HuH-7.5 (cell line): ENCODE measurements at places on chromosomes 6 and 20.

- DNase-seq: no peak
These were observed 98.3 kb downstream of the EDN3 start for GRCh38 chr20:59398537-59399205.

DNA sequence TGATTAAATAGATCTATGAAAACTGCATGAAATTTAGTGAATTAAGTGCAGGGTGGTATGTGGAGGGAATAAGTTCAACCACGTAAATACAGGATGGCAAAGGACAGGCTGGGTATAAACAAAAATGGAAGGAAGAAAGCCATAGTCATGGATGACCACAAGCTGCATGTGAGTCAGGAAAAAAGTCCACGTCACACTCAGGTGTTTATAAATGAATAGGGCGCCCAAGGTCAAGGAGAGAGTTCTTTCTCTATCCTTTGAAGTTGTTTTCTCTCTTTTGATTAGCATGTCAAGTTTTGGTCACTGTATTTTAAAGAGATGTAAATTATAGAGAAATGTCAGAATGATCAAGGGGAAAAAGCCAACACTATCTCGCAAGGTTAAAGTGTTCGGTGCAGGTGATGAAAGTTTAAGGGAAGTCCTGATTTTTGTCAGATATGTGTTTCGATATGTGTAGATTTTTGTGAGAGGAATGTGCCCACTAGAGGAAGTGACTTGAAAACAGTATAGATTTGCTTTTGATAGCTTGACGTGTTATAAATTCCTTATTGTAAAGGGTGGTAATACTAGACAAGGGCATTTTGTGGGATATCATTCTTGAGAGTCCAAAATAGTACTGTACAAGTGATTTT, 58.7 kb downstream of the MAP3K4 start:
- no peak for DNase-seq

DNA sequence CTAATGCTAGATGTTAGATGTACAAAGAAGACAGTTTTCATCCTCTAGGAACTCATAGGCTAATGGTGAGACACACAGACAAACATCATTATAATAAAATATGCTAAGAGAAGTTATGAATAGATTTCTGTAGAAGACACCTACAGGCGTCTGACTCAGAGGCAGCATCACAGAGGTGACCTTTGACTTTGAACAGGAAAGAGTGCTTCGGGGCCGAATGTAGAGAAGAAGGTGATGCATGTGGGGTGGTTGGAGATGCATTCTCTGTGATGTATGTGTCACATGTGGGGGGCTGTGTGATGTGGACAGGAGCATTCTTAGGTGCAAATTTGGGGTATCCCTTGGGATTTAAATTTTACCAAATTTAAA, 6.8 kb downstream of the GUCA1A start:
- no peak for DNase-seq

- DNase-seq: no peak
These were observed 43.9 kb upstream of the FAM184A start for GRCh38 chr6:119122336-119122735.

- no peak for DNase-seq
These were observed 26.2 kb downstream of the TTBK1 start for GRCh38 chr6:43269273-43270007.

DNA sequence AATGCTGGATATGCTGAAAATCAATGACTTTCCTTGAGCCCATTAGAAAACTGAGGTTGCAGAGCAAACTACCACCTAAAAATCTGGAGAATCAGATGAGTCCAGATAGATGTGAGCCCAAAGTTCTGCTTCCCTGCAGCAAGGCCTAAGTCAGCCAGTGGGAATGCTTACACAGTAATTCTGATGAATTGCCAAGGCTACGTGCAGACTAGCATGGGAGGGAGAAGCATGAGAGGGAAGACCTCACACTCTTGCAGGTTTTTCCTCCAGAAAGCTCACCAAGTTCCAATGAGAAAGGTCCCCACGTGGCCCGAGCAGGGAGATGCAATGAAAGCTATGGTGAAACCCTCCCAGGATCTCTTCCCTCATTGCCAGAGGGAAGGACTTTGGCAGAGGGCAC, 104.8 kb upstream of the SIRPA start:
- no peak for DNase-seq

GRCh38 chr20:478949-479429, 16.7 kb upstream of the TBC1D20 start:
- peak; percentile 16 for DNase-seq

- DNase-seq: no peak
These were observed 72.5 kb upstream of the NEDD9 start for GRCh38 chr6:11304946-11305345.

DNA sequence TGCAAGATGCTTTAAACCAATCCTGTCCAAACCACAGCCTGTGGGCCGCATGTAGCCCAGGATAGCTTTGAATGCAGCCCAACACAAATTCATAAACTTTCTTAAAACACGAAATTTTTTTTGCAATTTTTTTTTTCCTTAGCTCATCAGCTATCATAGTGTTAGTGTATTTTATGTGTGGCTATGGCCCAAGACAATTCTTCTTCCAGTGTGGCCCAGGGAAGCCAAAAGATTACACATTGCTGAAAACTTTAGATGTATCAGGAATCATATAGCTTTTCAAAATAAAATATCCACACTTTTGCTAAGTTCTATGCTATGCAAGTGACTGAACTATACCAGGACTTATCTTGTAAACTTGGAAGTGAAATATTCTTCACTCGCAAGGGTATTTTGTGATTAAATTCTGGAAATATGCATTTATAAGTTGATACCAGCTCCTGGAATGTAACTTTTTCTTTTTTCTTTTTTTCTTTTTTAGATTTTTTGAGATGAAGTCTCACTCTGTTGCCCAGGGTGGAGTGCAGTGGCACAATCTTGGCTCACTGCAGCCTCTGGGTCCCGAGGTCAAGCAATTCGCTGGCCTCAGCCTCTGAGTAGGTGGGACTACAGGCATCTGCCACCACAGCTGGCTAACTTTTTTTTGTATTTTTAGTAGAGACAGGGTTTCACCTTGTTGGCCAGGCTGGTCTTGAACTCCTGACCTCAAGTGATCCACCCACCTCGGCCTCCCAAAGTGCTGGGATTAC, 49.8 kb downstream of the MTHFD1L start:
- no peak for DNase-seq

DNA sequence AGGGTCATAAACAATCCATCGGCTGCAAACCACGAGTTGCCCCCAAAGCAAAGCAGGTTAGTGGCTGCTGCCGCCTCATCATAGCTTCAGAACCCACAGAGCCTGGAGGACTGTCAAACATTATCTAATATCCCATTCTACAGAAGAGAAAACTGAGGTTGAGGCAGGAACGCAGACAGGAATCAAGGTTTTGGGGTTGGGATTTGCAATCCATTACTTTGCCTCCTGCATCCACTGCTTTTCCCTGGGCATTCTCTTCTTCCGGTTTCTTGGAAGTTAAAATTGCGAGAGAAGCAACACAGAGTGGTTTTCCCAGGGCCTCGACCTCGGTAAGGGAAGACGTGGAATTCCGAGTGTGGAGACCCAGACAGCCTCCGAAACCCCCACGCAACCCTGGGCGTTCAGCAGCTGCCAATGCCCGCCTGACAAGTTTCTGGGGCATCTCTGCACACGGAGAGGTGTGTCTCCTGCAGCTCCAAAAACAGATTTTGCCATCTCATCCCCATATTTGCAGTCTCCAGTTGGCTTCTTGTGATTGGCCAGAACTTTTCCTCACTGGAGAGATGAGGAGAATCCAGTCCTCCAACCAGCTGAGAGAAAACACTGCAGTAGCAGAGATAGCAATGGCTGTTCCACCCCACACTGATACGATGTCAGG, 45.5 kb upstream of the SNAP25 start:
- DNase-seq: no peak

- no peak for DNase-seq
These were observed 97.2 kb downstream of the SSR1 start for GRCh38 chr6:7215798-7216231.

GRCh38 chr20:61295249-61295648, 43.2 kb downstream of the CDH4 start:
- no peak for DNase-seq

- DNase-seq: no peak
These were observed 2.6 kb upstream of the BPIFB4 start for GRCh38 chr20:33076662-33077372.

- DNase-seq: no peak
These were observed 195.5 kb downstream of the EPM2A start for GRCh38 chr6:145539831-145540230.

- DNase-seq: no peak
These were observed 81.0 kb downstream of the HIVEP2 start for GRCh38 chr6:142863981-142864380.

- no peak for DNase-seq
These were observed 731.6 kb upstream of the MMS22L start for GRCh38 chr6:98014442-98015201.

GRCh38 chr6:4084444-4085331, 5.8 kb upstream of the FAM217A start:
- no peak for DNase-seq

- no peak for DNase-seq
These were observed 1.7 kb downstream of the ZUP1 start for GRCh38 chr6:116666869-116667268.

- DNase-seq: no peak
These were observed 4.0 kb upstream of the DSN1 start for GRCh38 chr20:36777576-36777975.

DNA sequence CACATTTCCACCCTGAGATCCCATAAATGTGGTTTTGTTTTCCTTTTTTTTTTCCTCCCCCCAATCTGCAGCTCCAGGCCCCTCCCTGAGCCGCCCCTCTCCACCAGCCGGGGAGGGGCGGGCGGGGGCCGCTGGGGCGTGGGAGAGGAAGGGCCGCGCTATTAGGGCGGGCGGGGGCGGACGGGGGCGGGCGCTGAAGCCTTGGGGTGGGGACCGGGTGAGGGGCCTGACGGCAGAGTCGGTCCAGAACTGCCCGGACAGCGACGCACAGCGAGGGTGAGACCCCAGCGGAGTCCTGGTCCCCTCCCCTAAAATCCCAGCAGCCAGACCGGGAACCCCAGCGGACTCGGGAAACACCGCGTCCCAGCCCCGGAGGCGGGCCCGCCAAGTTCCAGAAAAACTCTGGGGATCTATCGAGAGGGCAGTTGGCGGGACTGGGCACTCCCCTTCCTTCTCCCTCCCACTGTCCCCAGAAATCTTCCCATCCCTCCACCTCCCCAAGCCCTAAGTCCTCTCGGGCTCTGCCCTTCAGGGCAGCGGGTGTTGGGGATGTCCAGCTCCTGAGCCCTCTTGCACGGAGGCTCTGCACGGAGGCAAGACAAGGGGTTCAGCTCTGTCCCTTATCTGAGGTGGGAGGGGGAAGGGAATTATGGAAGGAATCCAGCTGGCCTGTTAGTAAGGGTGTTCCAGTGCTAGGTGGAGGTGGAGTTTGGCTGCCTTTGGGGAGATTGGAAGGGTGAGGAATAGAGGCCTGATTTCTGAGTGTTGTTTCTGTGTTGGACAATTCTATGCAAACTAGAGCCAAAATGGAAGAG, at the start of gene PRICKLE4:
PRICKLE4 (plus strand) TSS at position 232 of the 815 bp plus-strand sequence. CDS start 2,692 bp downstream, outside the sequence.
- DNase-seq: peak; percentile 41

DNA sequence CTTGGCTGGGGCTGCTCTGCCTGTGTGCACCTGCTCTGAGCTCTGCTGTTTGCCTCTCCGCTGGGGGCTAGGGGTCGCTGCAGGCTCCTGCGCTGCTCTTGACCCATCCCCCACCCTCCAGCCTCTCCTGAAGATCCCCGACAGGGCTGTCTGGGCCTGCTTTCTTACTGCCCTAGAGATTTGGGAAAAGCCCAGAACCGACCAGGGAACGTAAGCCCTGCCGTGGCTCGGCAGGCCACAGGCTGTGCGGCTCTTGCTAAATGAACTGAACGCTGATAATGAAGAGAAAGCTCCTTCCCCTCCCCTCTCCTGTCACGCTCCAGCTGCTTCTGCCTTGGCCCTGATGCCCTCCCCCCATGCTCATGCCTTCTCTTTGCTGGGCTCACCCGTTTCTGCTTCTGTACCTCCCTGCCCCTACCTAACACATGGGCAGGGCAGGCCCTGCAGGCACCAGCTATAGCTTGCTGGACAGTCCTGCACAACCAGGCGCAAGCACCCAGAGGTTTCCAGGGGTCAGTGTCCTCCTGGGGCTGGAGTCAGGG, 32.0 kb upstream of the PCMTD2 start:
- no peak for DNase-seq

DNA sequence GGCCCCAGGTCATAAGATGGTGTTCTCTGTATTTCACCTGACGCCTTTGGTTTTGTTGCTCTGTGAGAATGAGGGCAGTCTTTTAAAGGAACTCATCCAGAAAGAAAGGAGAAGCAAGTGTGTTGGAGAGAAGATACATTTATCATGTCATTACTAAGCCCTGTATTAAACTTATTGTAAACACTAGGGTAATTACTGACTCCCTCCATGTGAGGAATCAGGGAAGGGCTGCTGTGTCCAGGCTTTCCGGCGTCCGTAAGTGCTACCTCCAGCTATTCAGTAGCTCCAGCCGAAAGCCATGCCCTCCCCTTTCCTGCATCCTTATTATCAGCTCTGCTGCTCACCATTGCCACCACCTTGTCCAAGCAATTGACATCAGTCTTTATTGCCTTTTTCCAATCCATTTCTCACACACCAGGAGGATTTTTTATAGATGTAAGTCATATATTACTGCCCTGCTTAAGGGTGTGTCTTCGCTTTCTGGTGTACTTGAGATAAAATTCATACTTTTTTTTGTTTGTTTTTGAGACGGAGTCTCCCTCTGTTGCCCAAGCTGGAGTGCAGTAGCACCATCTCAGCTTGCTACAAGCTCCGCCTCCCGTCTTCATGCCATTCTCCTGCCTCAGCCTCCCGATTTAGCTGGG, 94.7 kb downstream of the RPP40 start:
- no peak for DNase-seq

DNA sequence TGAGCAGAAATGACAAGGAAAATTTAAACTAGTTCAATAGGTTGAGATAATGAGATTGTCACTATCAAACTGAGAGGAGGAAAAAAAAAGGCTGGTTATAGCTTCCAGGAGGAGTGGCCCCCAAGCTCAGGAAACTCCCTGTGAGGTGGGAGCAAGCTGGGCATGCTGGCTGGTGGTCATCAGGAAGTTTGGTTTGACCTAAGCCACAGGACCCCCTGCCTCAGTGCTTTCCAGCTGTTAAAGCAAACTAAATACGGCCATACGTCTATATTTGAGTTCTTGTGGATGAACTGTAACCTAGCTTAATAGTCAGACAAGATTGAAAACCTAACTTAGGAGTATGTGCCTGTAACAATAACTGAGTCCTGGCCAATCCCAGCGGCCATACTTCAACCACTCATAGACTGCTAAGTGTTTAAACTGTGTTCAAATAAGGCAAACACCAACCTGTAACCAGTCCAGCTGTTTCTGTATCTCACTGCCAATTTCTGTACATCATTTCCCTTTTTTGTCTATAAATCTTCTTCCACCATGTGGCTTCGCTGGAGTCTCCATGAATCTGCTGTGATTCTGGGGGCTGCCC, 24.6 kb upstream of the ZBTB24 start:
- DNase-seq: no peak

- no peak for DNase-seq
These were observed 14.7 kb upstream of the CCDC167 start for GRCh38 chr6:37514321-37514771.

DNA sequence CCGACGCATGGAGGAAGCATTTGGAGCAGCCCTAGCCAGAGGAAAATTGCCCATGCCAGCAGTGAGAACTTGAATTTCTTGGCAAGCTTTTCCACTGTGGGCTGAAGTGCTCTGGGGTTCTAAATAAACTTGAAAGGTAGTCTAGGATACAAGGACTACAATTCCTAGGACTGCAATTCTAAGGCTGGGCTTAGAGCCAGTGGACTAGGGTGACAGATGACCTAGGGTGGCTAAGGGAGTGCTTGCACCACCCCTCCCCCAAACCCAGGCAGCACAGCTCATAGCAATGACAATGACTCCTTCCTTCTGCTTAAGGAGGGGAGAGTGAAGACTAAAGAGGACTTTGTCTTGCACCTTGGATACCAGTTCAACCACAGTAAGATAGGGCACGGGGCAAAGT, 122.3 kb downstream of the THBS2 start:
- DNase-seq: no peak
